GM12892 (cell line): ENCODE measurements at places on chromosomes 1 and 21.

DNA sequence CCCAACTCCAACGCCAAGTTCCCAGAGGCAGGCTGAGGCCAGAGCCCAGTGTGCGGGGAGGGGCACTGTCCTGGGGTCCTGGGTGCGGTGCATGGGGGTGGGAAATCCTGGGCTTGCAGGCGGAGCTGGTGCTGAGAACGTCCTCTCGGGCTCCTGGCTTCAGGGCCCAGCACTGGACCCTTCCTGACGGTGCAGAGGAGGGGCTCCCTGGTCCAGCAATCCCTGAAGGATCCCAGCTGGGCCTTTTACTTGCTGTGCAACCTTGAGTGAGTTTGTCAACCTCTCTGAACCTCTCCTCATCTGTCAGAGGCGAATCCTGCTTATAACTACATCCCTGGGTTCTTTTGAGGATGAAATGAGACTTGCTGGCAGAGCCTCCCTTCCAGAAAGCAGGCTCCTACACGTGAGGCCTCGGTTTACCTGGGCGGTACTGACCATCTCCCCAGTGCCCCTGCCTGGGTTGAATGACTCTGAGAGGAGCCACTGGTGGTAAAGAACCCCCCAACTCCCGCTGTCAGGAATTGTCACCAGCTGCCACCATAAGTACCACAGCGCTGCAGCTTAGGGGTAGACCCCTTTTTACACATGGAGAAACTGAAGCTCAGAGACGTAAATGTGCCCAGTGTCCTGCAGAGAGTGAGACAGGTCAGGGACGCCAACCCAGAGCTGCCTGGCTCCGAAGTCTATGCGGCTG is 77.3 kb downstream of the DHRS3 start:
- no peak for DNase-seq

DNA sequence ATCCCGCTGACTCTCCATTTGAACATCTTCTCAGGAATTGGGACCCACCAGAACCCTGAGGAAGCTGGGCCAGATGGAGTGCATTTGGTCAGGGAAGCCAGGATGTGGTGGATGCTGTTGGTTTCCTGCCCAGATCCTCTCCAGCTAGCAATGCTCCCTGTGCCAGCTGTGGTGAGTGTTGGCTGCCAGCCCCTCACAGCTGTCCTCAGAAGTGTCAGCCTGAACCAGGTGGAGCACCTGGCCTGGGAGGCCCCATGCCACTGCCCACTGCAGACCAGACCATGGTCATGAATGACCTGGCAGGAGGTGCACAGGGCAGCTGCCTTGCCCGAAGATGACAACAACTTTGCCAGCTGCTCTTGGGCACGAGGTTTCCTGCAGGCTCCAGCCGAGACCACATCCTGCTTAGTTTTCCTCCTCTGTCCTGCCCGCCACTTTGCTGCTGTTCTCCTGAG is 54.4 kb downstream of the PRSS38 start:
- DNase-seq, result no peak

DNA sequence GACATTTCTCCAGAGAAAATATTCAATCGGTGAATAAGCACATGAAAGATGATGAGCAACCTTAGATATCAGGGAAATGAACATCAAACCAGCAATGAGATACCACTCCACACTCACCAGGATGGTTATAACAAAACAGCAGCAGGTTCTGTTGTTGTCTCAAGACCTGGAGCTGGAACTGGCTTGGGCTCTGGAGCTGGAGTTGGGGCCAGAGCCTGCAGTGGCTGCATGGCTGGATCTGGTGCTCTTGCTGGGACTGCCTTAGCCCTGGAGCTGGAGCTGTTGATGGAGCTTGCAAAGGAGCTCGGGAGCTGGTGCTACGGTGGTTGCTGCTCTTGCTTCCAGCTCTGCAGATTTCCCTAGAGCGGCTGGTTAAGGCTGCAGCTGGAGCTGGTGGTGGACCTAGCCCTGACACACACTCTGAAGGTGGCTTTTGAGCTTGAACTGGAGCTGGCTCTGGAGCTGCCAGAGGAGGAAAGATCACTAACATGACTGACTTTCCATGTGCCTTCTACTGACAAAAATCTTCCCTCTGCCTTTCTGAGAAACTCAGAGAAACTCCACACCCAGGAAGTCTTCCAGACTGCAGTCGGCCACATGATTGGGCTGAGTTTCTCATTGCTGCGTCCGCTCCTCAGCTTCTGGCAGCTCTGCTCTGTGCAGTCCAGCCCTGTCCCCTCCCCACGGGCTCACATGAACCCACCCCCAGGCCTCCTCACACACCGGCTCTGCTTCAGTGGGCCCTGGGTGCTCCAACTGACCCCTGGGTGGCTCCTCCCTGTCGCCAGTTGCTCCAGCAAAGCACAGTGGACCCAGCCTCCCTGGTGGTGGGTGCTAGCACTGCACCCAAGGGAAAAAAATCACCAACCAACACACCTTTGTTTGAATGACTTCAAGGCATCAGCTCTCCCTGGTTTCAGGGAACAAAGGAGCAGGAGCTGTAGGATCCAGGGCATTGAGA is 139.1 kb upstream of the FMN2 start:
- no peak for DNase-seq

DNA sequence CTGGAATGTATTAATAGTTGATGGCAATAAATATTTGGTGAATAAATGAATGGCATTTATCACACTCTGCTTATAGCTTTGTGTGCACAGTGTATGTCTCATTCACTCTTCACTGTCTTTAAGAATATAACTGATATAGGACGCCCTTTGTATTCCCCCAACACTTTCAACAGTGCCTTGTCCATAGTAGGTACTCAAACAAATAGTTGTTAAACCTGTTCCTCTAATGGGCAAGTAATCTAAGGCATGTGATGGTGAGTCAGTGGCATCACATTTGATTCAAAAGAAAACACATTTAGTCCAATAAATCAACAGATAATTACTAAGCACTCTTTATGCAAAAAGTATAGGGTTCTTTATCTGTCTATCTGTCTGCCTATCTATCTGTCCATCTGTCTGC is 11.2 kb upstream of the RXRG start:
- DNase-seq, result no peak

GRCh38 chr1:29802181-29803068 is 566.1 kb downstream of the PTPRU start:
- DNase-seq, result no peak

GRCh38 chr1:91591175-91591974 is 90.7 kb downstream of the CDC7 start:
- DNase-seq, result no peak

DNA sequence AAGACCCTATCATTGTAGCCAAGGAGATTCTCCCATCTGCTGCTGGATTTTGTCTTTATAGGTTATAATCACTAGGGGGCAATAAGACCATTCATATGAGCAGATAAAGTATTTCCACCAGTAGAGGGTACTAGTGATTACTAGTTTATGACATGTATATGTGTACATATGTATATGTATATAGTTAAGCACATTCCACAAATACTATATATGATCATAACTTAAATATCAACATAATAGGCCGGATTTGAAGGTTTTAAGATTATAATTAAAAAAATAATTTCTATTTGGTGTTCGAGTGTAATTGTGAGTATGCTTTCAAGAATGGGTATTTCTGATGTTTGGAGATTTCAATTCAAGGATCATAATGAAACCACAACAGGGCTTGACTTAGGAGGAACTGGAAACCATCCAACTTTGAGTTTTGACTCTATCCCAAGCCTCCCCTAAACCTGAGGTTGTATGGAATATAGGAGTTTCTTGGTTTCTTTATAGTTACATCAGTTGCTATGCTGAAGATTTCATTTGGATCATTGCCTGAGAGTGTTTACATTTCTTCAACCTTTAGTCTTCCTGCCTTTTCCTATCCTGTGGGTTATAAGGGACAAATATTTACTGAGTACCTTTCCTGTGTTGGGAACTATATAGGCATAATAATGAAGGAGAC is 16.9 kb downstream of the TCEANC2 start:
- DNase-seq, result no peak

DNA sequence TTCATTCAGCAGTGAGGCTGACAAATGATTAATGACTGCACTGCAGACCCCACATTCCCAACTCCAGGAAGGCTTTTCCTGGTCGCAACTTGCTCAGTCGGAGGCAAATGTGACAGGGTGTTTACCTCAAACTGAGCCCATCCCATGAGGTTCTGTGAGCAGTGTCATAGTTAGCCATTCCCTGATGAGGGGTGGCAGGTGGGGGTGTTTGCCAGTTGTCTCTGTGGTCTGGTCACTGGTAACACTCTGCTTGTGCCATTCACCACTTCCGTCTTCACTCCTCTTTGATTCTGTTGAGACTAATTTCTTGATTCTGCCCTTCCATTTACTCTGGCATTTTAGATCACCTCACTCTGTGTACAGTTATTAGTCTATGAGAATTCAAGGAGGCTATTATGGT is 73.5 kb downstream of the NOS1AP start:
- DNase-seq, result no peak

GRCh38 chr21:10463156-10463555 is 58.2 kb upstream of the TPTE start:
- no peak for DNase-seq

DNA sequence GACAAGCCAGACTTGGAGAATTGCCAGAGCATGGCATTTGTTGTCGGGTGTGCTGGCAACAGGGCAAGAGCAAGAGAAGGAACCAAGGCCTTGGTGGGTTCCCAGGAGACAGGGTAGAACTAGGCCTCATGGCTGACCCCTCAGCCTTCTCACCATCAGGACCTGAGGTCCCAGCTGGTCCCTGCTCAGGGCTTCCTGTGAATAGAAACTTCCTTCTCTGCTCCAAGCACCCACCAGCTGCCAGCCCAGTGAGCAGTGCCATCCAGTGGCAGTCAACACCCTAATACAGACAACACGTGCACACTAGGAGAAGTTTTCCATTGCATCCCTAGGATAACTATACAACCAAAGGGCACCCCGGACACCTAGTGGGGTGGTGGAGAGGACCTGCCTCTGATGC is 22.8 kb downstream of the S100A6 start:
- no peak for DNase-seq

DNA sequence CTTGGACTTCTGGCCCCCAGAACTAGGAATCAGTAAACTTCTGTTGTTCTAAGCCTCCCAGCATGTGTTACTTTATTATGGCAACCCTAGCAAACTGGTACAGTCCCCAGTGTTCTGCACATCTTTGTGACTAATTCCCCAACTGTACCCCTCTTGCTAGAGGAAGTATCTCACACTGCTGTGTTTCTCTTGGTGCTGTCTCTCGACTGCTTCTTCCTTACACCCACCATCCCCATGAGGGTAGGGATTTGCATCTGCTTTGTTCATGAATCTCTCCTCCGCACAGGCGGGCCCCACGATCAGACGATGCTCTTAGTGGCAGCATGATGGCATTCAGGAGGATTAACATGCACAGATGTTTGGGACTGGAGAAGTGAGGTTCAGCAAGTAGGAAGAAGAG is 46.7 kb downstream of the CLIC6 start:
- DNase-seq, result no peak

GRCh38 chr1:161226320-161226711 is 456 bp downstream of the TOMM40L start:
- DNase-seq, result no peak

GRCh38 chr1:44947063-44947773 is 39.2 kb downstream of the EIF2B3 start:
- DNase-seq, result no peak

DNA sequence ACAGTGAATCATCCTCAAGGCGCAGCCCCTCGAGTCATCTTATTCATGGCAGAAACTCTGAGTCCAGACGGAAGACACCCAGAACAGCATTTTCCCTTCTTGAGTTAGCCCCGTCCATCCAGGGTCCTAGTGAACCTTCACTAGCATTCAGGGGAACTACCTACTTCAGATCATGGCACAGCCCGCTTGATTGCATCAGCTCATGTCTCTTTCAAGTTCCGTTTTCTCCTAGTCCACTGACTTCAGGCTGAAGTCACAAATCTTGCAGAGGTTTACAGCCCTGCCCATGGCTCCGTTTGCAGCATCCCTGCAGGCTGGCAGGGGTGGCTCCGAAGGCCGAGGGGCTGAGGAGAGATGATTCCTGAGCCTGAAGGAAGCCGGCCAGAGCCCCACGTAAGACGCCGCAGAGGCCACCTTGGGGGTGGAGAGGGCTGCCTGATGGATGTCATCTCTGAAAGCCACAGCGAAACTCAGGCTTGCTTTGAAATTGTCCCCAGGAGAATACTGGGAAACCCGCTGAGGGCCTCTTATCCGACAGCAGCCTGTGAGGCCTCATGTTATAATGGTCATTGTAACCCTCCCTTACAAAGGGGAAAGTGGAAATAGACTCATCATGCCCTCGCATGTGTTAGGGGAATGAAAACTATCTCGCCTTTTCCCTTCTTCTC is 310.2 kb upstream of the AJAP1 start:
- no peak for DNase-seq

DNA sequence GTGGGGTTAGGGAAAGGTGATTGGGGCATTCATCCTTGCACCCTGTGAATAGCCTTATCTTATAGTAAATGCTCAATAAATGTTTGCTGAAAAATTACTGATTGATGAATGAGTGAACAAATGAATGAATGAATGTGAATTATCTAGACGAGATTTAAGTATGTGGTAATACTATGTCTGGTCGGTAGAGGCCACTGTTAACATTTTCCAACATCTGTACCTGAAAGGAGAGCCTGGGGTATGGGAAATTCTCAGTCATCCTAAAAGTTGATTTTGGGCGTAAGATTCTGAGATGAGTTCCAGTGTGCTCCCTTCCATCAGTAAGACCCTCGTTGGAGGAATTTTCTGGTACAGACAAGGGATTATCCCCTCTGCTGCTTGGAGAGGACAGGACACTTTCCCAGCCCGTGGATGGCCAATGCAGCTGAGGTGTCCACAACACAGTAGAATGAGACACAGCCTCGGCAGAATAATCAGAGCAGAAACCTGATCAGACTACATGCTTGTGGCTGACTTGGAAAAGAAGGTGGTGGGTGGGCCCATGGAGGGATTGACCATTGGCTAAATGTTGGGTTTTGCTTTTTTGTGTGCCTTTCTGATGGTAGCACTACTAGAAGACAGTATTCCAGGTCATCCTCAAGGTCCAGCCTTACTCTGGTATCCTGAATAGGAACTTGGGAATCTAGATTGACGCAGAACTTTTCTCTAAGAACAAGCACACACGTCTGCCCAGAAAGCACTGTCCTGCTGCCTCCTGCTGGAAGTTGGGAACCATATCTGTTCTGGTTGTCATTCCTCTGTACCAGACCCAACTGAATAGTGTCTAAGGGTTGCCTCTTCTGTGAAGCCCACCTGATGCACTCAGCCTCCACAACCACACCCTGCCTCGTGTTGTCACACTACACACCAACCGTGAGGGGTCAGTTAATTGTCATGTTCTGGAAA is 262.0 kb downstream of the TNR start:
- no peak for DNase-seq

DNA sequence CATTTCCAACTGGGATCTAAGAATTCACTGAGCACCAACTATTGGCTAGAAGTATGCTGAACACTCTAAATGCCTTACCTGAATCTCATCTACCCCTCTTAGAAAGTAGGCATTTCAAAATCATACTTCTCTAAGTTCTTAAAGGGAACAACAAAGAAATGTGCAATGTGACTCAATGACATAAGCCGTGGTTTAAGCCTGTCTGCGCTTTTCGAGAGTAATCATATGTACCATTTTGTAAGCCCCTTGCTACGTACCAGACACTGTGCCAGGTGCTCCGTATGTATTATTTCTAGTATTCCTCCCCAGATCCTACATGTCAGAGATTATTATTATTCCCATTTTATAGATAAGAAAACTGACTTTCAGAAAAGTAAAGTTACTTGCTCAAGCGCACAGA is 454.2 kb downstream of the SETD4 start:
- DNase-seq, result no peak

- DNase-seq, result no peak
Measured at GRCh38 chr1:209546390-209547085, 37.0 kb upstream of the CAMK1G start.
